ENCODE measurements at places on chromosomes 4 and X.

DNA sequence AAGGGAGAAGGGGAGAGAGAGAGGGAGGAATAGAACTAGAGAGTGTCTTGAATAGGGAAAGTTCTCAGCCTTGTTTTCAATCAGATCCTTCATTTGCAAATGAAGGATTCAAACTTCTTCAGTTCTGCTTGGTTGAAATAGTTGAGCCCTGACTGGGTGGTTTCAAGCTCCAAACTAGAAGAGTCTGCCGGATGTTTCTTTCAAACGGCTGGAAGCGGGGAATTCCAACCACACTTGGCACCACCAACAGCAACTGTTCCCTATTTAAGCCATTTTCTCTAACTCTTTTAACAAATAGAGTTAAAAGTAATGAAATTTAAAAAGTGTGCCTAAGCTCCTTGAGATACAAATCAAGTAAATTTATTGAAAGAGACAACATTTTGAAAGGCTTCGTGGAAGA, 67.5 kb upstream of the DDX60 start:
- no peak for DNase-seq

- no peak for DNase-seq
These were observed 349.2 kb downstream of the ADGRL3 start for GRCh38 chr4:61549336-61549735.

DNA sequence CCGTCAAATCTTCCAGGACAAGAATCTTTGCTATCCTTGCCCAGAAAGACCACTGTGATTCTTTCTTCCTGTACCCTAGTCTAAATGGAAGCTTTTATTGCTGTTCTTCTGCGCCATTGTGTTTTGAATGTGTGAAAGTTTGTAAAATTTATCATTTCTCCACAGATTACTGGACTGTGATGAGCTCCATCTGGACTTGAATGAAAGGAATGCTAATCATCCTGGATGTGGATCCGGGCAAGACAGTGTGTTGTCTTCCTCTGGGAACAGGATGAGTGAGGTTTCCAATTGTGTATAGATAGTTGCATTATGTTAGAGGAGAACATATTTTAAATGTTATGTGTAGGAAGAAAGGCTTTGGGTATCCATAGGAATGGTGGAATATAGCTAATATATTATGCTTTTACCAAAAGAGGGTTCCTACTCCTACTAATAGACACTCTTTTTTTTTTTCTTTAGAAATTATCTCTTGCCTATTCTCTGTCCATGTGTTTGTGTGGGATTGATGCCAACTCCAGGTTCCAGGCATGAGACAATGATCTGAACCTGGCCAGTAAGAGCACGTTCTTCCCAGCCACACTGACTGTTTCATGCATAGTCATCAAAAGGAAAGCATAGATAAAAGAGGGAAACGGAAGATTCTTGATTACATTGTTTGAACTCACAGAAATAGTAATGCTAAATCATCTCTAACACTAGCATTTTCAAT, 803.6 kb upstream of the ADGRL3 start:
- DNase-seq = no peak

DNA sequence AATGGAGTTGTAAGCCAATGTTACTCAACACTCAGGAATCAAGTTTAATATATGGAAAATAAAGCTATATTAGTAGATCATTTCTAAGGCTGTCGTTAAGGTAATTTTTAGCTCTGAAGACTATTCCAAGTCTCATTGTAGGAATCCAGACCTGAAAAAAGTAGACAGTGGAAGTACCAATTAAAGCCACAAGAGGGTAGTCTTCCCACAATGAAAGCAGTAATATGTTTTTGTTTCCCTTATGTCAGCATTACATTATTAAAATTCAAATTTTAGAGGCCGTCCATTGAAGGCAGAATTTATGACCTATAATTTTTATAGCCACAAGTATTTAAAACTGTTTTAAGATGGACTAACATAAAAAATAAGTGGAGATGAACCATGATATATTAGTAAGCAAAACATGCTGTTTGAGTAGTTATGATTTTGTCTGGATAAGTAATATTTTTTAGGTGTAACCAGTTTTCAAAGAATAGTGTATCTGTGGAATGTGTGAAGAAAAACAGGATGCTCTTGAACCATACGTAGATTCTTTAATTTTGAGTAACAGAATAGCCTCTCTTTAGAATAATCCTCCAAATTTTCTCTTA, 372.6 kb upstream of the TECRL start:
- DNase-seq = no peak

DNA sequence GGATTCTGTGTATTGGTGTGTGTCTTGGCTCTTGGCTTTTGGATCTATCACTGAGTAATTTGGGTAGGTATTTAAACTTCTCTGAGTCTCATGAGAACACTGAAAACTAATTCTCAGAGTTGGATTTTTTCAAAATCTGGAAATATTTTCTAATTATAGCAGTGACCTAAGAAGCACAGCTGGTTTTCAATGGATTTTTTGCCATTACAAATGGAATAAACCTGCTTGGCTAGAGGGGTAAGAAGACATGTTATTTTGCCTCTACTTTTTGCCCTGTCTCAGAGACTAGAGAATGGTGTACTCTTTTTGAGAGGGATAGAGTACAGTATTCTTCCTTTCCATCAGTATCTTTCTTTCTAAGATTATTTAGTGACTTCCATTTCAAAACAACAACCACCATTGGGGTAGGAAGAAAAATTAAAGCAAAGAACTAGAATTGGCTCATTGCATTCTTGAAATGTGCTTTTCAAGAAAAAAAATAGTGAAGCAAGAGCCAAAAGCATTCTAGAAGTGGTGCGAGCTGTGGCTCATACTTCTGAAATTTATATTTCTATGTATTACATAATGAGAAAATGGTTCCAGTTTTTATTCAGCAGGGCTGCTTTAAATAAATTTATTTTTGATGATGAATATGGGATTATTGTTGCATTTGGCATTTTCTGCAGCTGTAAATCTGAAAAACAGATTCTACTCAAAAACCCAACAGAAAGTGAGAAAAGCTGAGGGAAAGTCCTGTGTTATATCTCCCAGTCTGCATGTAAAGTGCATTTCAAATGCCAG, 850.2 kb upstream of the SLIT2 start:
- DNase-seq = no peak

GRCh38 chrX:38717871-38718270, 83.4 kb upstream of the MID1IP1 start:
- no peak for DNase-seq

GRCh38 chr4:169619518-169619957, 840 bp upstream of the CLCN3 start:
- peak; percentile 40 for DNase-seq

- no peak for DNase-seq
These were observed 48.1 kb downstream of the NRK start for GRCh38 chrX:105870445-105870844.

DNA sequence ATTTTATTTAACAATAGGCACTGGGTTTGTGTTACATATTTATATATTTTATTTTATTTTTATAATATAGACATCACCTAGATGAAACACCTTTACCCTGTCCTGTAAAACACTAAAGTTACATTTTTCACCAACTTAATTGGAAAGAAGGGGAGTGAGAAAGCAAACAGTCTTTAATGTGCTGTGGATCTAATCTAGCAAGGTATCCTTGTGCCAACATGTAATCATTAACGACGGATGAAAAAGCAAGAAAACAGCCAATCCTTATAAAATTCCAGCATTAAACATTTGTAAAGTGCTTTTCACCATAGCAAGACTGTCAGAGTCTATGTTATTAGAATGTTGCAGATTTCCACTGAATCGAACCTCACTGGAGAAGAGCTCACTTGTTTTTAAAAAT, 92.7 kb downstream of the HHIP start:
- DNase-seq = no peak

GRCh38 chr4:78423790-78424189, 127.8 kb upstream of the ANXA3 start:
- DNase-seq = no peak

GRCh38 chrX:123331349-123331748, 147.3 kb downstream of the GRIA3 start:
- DNase-seq = no peak

DNA sequence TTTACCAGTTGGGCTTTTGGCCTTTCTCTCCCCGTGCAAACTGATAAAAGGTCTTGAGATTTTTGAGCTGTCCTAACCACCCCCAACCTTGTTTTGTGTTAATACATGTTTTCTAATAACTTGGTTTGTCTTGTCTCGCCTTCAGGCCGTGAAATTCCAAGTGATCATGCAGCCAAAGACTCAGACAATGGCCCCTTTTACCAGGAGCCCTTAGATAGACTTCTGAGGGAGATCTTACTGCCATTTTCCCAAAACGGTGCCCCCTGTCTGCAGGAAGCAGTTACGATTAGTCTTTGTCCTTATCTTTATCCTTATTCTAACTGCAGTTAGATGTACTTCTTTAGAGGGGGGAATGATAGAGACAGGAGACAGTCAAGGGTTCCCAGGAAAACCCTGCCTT, 245.3 kb upstream of the HDX start:
- no peak for DNase-seq

GRCh38 chr4:53431052-53431451, 53.6 kb downstream of the FIP1L1 start:
- DNase-seq = no peak

- DNase-seq = no peak
These were observed 171.9 kb downstream of the NDST4 start for GRCh38 chr4:114941503-114941902.

- DNase-seq = no peak
These were observed 23.5 kb downstream of the PIR start for GRCh38 chrX:15469613-15470012.

GRCh38 chrX:123217077-123217476, 33.0 kb downstream of the GRIA3 start:
- DNase-seq = no peak

GRCh38 chr4:85127653-85128052, 161.2 kb upstream of the WDFY3 start:
- DNase-seq = no peak

GRCh38 chrX:4550018-4550417, 836.6 kb upstream of the PRKX start:
- DNase-seq = no peak

DNA sequence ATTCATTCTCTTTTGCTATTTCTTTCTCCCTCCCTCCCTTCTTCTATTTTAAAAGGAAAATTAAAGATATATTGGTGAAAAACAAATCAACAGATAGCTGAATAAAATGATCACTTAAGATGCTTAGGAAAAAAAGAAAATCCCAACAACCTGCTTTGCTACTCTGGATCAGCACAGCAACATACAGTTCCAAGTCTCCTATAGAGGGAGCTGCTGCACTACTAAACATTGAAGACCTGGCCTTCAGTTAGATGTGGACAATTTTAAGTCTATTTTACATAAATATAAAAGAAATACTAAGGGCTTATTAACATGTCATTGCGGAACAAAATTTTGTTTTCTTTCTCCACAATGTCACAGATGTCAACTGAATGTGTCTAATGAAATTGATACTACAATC, 226.4 kb downstream of the MAGEB5 start:
- DNase-seq = no peak

GRCh38 chr4:88275516-88275915, 8.8 kb downstream of the PPM1K start:
- DNase-seq = no peak

DNA sequence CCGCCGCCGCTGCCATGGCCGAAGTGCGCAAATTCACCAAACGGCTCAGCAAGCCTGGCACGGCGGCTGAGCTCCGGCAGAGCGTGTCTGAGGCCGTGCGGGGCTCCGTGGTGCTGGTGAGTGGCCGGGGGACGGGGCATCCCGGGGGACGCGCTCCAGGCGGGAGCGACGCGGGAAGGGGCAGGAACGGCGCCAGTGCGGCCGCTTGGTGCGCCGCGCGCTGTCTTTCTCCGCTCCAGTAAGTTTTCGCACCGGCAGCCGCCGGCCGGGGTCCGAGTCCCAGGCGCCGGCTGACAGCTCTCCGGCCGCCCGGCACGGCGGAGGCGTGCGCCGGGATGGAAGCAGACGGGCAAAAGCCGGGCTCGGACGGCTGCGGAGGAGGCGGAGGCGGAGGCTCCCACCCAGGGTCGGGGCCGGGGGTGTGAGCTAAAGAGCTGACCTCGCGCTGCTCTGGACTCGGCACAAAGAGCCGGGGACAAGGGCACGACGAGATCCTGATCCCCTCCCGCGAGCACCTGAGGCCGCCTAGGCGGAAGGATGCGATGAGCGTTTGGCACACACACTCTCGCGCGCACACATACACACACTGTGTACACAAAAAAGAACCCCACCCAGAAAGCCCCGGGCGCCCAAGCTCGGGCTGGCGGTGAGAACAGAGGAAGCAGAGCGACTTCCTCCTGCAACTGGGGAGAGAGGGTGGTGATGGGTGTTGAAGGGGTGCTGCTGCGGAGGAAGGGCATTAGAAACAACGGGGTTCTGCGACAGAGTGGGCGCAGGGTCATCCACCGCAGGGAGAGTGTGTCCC, 545 bp downstream of the DOCK11 start:
- DNase-seq = peak; percentile 60

GRCh38 chr4:27414887-27415731, 554.5 kb downstream of the STIM2 start:
- DNase-seq = no peak

DNA sequence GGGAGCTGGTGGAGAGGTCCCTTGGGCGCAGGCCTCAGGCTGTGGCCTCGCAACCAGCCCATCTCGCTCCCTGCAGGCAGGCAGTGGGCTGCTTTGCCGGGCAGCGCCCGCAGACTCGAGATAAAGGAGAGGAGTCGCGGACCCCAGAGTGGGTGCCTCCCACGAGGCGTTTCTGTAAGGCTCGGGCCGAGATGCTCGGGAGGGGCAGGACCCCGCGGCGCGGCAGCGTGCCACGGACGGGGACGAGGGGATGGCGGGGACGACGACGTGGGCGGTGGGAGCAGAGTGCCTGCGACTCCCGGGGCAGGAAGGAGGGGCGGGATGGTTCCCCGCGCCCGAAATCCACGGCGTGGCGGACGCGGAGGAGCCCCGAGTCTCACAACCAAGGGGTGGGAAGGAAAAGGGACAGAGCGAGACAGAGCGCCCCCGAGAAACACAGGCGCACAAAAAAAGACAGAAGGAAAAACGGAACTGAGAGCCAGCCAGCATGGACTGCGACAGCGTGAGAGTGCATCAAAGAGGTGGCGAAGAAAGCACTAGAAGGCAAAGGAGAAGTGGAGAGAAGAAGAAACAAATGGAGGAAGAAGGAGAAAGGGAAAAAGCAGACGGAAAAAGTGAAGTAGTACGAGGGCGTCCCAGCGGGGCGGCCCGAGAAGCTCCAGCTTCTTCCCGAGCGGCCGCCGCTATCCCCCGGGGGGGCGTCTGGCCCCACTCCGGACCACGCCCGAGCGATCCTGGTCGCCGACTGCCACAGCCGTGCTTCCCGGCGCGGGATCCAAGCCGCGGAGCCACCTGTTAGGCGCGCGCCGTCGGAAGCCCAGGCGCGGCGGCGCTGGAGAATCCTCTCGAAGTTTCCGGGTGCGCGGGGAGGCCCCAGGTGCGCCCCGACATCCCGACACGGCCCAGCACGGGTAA, 1.5 kb downstream of the BEND4 start:
- no peak for DNase-seq

All from activated T-cell treated with anti-CD3 and anti-CD28 coated beads, Interleukin-2, amount 50 U/mL, for 4 hours (primary cell).